Sigmoid colon (tissue), 7 donors: ENCODE measurements at places on chromosomes 2 and 18.
A peak's percentile ranks its signal among the peaks of the same experiment; 100 is the strongest.

GRCh38 chr2:122804494-122804893 lies 1049.0 kb downstream of the TSN start:
- no peak for DNase-seq

- no peak for DNase-seq
Measured at GRCh38 chr2:49251766-49252165, 97.5 kb upstream of the FSHR start.

DNA sequence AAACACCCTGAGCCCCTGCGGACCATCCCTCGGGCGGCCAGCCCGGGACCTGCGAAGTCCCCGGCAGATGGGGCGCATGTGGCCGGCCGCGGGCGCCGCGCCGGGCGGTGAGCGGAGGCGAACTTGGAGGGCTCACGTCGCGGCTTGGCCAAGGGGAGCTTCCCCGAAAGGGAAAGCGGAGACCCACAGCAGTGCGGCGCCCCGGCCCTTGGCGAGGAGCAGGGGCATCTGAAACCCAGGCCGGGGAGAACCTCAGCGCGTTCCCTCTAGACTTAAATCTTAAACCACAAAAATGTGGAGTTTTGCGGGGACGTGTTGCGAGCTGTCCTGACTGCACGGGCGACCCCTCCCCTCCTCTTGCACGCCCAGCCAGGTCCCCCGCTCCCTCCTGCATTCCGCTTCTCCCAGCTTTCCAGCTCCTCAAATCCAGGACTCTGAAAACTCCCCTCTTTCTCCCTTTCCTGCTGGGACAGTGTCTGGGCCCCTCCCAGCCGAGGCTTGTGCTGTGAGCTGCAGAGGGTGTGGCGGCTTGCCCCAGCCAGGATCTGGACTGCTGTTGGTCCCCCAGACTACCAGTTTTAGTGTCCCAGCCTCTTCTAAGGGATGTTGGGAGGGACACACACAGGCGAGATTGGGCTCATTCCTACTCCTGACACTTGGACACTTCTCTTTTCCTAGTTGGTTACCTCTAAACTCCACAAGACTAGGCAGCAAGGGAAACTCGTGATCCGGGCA lies 1.3 kb downstream of the FMNL2 start:
- DNase-seq, result peak; percentile 84

DNA sequence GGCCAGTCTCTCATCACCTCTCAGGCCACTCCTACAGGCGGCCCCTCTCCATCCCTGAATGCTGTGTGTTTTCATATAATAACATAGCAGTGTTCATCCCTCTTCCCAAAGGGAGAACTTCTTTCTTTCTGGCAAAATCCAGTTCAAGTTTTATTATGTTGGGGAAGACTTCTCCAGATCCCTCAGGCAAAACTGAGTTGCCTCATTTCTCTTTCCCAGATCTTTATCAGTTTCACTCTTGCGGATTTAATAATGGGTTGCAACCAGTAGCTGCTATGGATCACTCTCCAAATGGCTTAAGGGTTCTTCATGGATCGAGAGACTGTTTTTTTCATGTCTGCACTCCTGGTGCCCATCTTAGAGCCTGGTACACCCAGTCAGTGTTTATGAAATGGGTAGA lies 129.9 kb downstream of the FHOD3 start:
- DNase-seq, result no peak

DNA sequence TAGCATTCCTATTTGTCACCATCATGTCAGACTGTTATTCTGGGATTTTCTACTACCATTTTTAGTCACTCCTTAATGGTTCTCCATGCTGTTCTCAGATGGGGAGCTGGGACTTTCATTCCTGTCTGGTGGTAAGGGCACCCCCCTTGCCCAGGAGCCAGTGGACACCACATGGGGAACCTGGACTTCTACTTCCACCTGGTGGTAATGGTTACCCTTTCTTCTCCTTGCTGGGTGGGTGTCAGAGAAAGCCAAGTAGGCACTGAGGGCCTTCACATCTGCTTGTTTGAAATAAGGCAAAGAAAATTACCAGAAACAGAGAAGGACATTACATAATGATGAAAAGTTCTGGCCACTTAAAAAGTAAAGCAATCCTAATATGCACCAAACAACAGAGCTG lies 239.8 kb downstream of the FHOD3 start:
- DNase-seq, result no peak

- no peak for DNase-seq
Measured at GRCh38 chr2:191853843-191854242, 7.0 kb upstream of the CAVIN2 start.

DNA sequence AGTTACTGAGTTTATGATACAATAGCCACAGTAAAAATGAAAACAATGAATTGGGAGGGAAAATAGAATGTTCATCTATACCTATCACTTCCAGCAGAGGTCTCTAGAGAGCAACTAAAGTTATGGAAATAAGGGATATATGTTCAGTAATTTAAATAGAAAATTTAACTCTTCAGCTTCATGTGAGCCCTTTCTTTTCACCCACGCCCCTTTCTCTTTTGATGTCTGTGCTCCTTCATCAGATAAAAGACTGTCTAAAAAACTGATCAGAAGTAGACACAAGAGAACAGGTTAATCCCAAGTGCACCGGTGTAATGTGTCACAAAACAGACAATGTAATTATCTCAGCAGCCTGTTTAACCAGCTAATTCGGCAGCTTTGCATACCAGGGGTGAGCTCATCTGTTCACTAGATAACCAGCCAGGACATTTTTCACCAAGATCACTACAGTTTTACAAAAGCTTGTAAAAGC lies 238.5 kb upstream of the ERBB4 start:
- DNase-seq, result no peak

DNA sequence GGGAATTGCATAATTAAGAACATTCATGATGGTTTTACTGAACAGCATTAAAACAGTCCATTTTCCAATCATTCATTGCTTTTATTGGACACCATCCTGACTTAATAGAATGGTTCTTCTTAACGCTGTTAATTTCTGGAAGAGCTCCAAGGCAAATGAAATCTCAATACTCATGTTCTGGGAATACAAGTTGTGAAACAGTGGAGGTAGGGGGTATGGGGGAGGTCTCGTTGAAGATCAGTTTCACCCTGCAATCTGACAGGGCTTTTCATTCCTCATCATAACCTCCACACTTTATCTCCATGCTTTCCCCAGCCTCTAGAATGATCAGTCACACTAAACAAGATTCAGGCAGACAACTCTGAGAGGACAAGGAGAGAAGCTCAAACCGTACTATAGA lies 113.6 kb downstream of the ETAA1 start:
- DNase-seq, result no peak

- DNase-seq, result no peak
Measured at GRCh38 chr2:40242315-40242714, 209.6 kb downstream of the SLC8A1 start.

DNA sequence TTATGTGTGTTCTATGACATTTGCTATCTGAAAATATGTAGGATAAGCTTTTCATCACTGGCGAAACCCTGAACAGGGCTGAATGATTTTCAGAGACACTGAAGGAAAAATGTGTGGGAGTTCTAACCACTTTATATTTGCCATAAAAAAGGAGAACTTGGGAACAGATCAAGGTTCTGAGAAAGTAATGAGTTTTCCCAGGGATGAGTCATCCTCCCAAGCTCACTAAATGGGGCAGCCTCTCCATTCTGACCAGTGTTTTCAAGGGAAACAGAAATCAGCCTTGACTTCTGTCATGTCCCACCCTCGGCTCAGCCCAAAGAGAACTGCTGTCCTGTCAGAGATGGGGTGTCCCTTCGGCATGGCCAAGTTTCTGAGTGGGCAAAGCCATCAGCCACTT lies 2109.8 kb upstream of the CELF4 start:
- DNase-seq, result no peak

- no peak for DNase-seq
Measured at GRCh38 chr2:223954401-223954800, 2.9 kb upstream of the MRPL44 start.

- no peak for DNase-seq
Measured at GRCh38 chr2:106565599-106565998, 78.4 kb downstream of the CD8B2 start.

DNA sequence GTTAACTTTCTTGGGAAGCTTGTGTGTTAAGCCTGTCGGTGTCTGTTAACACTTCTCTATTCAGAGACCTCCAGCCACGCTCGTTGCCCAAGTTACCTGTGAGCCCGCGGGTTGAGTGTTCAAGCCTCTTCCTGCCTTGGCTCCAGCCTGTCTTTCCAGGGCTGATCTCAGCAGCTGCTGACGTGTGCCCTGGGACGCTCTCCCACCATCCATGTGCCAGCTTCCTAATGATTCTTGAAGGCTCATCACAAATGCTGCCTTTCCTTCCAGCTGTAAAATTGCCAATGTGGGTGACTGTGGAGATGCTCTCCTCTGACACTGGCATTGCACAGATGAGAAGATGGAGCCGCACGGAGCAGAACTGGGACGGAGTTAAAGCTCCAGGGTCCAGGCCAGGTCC lies 6.1 kb downstream of the RNF144A start:
- DNase-seq, result no peak

- DNase-seq, result no peak
Measured at GRCh38 chr2:38153476-38154135, 77.7 kb upstream of the CYP1B1 start.

GRCh38 chr2:220510668-220511067 lies 883.2 kb downstream of the SLC4A3 start:
- DNase-seq, result no peak

DNA sequence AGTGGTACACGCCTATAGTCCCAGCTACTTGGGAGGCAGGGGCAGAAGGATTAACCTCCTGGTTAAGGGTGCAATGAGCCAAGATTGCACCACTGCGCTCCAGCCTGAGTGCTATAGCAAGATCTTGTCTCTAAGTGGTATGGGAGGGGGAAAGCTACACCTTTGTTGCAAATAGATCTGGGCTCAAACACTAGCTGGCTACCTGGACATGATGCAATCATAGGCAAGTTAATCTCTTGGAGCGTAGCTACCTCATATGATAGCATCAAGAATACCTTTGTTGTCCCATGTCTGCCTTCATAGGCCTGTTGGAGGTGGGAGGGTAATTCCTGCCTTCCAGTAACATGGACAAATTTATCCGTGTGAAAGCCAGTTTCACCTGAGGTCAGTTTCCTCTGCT lies 15.7 kb downstream of the KLHL29 start:
- DNase-seq, result no peak

DNA sequence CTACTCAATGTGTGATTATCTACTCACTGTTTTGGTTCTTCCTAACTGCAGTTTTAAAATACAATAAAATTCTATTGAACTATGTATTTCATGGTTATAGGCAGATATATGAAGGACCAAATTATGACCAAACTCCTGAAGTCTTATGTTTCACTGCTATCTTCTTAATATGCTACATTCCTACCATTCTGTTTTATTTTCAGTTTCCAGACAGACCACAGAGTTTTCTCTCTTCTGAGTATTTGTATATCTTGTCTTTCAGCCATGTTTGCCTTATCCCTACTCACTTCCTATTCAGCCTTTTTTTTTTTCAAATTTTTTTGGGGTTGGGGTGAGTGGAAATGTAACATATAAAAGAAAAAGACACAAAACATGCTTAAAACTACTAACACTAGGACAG lies 6.3 kb downstream of the RFTN2 start:
- DNase-seq, result no peak

DNA sequence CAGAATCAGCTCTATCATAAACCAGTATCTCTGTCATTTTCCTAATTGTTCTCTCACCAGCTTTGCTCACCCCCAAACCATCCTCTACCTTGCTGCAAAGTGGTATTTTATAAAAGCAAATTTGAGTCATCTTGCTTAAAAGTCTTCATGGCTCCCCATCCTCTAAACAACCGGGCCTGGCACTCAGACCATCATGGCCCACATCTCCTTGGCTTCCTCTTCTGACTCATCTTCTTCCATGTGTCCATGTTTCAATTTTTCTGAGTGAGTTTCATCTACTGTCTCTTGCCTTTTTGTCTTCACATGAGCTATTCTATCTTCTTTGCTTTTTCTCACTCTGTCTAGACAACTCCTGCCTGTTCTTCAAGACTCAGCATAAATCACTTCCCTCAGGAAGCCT lies 58.6 kb downstream of the LHCGR start:
- no peak for DNase-seq

DNA sequence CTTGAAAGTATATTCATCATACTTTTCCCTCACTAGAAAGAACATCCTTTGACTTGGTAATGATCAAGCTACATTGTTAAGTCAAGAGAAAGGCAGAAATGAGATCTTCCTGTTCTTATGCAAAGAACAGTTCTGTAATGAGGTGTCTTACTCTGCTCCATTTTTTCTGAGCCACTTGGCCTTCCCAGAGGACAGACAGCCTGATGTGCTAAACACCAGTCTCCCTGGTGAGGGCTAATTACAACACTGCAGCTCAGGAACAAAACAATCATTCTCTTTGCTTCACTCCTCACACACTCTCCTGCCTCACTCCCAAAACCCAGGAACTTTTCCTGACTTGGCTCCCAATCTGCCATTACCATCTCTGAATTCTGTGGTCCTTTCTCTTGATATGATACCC lies 25.6 kb downstream of the TACR1 start:
- no peak for DNase-seq

DNA sequence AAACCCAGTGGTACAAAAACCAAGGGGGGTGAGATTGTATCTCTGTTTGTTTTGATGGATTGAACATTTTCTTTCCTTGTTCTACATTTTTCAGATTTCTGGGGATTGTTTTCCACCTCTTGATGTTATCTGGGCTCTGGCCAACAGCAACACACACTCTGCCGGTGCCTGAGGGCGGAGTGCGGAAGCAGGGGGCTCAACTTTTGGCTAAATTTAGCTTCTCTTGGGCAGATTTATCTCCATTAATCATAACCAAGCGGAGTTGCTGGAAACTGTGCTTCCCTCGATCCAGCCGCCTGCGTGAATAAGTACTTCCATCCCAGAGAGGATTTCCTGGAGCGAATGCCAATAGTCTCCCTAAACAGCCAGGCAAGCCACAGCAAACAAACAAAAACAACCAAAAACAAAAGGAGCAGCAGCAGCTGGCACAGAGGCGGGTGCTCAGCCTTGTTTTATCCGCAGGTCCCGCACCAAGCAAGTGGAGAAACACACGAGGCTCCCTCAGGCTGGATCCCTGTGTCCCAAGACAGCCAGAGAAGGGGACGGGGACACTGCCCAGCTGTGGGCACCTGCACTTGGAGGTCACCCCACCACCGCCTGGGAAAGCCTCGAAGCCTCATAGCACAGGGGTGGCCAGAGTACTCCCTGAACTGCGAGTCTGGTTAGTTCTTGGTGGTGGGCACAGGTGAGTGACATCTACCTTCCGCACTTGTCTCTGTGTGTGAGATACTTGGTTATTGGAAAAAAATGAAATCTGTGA lies 143.4 kb downstream of the NDUFA10 start:
- no peak for DNase-seq

GRCh38 chr2:15772086-15772595 lies 168.2 kb upstream of the MYCN start:
- no peak for DNase-seq

GRCh38 chr2:95060446-95061118 lies 35.1 kb downstream of the MAL start:
- peak; percentile 34 for DNase-seq

GRCh38 chr2:106178716-106179115 lies 15.4 kb downstream of the UXS1 start:
- DNase-seq, result no peak
